ENCODE measurements at places on chromosomes 11 and 22. TPM values are rescaled to one million over a fixed set of nuclear protein-coding genes. Genes with fewer than 3 reads are reported as not detected.

Gene RASD2
- total RNA-seq: under 0.01 TPM

Gene CDC42EP2
- 12.3 TPM for total RNA-seq

Gene CD82
- 114 TPM for total RNA-seq

Gene MS4A4A
- not detected for total RNA-seq
